ENCODE measurements at places on chromosomes 7 and 10.
A peak's percentile ranks its signal among the peaks of the same experiment; 100 is the strongest.

GRCh38 chr10:97707134-97707861 lies 6.2 kb upstream of the MARVELD1 start:
- no peak for DNase-seq

- no peak for DNase-seq
These were observed 120.1 kb upstream of the GNAI1 start for GRCh38 chr7:80014511-80014910.

DNA sequence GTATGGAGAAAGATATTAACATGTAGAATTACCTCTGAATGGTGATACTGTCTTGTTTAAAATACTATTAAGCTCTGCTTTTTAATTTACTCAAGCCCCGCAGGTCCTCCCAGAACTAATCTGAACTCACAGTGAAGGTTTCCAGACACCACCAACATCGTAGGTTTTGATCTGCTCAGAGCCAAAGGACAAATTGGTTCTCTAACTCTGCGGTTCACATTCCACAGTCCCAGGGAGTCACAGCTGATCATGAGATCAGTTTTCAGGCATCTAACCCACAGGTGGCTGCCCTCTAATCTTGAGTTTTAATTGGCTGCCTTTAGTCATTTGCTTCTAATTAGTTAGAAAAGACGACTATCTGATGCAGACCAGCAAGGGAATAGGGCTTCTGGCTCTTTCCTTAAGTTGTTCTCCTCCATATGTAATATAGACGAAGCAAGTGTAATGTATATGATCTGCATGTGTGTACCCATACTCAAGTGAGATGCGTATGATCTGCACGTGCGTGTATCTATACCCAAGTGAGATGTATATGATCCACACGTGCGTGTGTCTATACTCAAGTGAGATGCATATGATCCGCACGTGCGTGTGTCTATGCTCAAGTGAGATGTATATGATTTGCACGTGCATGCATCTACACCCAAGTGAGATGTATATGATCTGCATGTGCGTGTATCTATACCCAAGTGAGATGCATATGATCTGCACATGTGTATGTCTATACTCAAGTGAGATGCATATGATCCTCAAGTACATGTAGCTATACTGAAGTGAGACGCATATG lies 331.5 kb upstream of the NPVF start:
- DNase-seq = no peak

DNA sequence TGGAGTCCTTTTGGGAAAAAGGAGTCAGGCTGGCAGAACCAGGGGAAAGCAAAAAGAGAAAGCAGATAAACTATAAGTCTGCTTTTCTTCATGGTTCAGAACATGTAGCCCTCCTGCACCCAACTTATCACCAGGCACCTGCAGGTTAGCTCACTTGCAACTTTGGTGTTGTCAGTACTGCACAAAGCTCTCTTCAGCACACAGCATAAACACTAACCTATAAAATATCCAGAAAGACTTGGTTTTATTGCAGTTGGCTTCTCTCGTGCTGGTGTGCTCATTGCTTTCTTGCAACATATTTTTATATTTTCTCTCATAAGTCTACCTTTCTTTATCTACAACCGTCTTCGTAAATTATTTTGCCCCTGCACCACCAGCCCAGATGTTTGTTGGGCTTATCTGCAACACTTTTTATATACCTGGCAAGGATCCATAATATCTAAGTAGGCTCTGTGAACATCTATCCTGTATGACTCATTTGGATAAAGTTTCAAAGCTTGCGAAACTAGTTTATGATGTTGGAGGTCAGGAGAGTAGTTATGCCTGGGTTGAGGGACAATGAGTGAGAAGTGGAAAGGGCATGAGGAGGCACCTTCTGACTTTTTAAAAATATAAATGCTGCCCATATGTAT lies 164.6 kb downstream of the ANKRD30A start:
- DNase-seq = no peak

- no peak for DNase-seq
These were observed 37.0 kb upstream of the ATRNL1 start for GRCh38 chr10:115056186-115056585.

DNA sequence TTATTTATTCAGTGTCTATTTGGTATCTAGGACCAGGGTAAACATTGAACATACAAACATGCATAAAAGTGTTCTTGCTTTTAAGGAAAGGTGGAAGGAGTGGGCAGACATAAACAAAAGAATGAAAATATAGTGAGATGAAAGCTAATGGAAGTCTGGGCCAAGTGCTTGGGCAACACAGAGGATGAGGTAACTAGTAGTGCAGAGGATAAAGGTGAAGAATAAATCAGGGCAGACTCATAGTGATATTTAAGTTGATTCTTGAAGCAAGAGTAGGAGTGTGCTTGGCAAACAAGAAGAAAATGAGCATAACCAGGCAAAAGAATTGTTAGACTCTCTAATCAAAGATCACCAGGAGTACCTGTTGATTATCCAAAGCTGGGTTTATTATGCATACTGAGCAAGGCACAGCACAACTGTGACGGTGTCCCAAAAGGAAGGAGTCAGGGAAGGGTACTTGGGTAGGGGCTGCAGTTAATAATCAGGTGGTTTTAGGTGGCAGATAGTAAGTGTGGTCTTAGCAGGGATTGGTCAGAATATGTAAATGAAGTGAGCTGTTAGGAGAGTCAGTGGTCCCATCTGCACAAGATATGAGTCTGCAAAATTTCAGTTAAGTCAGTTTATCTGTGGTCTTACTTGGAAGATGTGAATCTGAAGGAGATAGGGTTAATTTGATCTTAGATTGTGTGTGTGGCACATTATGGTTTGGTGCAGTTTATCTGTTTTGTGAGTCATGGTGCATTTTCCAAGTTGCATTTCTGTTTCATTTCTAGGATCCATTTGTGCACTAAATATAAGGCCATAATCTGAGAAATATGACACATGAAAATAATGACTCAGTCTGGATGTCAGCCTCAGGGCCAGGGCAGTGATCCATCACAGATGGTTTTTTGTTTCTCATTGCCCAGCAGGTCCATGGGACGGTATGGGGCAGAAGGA lies 30.6 kb upstream of the TAX1BP1 start:
- DNase-seq = peak; percentile 42

DNA sequence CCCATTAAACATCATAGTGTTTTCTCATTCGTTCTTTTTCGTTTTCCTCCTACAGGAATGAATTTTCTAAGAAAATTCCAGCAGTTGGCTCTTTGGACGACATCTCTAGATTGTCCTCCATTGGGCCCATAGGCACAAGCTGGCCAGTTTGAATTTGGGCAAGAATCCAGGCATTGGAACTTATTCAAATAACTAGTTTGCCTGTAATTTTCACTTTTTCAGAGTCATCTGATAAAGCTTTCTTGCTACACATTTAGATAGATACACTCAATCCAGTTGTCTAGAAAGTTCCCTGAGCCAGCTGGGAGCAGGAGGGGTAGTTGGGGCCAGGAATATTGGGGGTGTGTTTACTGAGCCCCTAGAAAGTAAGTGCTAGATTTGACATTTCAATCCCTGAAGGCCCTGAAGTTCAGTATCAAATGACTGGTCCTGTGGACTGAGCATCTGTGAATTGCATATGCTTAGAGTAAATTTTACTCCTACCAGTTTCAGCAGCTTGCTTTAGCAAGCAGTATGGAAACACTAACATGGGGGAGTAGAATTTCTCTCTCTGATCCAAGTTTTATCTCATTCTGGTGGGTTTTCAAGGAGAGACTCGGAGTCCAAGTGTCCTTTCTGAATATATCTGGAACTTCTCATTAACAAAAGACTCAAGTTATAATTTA lies 5.2 kb downstream of the EGFR start:
- no peak for DNase-seq

DNA sequence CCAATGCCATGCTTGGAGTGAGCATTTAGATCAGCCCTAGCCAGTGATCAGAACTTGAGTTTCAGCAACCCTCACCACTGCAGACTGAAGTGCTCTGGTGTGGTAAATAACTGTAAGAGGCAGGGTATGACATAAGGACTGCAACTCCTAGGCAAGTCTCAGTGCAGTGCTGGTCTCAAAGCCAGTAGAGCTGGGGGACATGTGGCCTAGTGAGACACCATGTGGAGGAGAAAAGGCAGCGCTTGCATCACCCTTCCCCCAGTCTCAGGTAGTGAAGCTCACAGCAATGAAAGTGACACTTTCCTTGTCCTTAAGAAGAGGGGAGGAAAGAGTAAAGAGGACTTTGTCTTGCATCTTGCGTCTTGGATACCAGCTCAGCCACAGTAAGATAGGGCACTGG lies 386.8 kb upstream of the POT1 start:
- no peak for DNase-seq

DNA sequence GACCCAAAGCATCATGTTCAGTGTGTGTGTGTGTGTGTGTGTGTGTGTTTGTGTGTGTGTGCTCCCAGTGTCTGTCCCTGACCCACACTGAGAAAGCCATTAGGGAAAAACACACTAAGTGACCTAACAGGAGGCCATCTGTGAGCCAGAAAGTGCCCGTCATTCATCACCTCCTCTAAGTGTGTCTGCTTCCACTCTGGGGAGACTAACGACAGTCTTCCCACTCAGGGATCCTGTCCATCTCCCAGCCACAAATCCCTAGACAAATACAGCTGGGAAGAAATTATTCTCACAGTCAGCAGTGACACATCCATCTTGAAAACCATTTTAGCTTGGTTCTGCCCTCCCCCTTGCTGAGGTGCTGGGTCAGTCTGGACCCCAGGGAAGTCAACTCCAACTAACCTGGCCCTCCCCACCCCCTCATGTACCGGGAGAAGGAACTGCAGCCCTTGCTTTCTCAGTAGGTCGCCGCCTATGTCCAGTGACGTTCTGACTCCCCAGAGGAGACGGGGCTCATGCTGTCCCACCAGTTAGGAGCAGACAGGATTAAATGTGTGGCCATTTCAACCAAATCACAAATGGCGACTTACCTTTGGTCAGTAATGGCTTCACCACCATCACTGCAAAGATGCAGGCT lies 296.5 kb upstream of the ZNF32 start:
- DNase-seq = no peak

- DNase-seq = no peak
These were observed 4.7 kb upstream of the TEX36 start for GRCh38 chr10:125687507-125688185.

DNA sequence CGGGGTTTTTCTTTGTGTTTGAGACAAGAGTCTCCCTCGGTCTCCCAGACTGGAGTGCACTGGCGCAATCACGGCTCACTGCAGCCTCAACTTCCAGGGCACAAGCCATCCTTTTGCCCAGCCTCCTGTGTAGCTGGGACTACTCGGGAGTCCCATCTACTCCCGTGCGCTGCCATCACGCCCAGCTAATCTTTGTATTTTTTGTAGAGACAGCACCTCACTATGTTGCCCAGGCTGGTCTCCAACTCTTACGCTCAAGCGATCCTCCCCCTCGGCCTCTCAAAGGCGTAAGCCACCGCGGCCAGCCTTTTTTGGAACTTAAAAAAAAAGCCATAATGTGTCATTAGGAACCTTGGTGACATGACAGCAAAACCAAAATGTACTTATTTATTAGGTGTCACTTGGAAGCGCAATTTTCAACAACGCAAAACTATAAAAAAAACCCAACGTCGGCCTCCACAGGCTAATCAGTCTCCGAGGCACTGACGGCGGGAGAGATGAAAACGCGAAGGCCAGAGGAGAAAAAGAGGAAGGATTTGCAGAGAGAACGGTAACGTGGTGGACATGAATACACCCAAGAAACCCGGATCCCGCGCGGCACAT lies 911 bp upstream of the HNRNPH3 start:
- DNase-seq = no peak

Measured in AG09319 (cell line).